ENCODE measurements at places on chromosomes 7 and 10.

- no peak for DNase-seq
Measured at GRCh38 chr10:110405380-110405779, 92.3 kb upstream of the DUSP5 start.

DNA sequence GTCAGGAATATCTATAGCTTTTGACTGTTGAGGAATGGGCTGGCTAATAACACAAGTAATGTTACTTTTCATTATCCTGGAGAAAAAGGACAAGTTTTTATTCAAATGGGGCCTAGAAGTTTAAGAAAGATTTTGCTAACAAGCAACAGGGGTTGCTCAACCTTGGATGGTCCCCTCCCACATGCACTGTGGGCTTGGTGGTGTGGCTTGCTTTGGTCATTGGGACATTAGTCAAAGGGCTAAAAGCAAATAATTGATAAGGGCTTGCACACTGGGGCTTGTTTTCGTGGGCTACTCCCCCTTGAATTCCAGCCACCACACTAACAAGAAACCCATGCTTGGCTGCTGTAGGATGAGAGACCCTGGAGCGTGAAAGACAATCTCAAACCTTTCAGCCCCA is 127.6 kb downstream of the JCAD start:
- no peak for DNase-seq

DNA sequence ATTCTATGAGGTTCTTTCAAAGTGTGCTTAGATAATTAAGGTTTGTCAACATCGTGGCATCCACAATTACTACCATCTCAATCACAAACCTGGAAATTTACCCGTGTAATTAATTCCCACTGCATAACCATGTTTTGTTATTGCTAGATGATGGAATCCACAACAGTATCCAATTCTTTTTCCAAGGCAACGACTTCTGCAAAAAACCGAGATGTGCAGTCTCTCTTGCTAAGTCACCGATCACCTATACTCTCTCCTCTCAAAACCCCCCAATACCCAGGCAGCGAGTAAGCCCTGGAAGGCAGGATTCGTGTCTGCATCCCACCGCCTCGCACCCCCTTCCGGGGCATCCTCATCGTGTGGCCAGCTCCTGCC is 678 bp upstream of the EIF4H start:
- DNase-seq: no peak

DNA sequence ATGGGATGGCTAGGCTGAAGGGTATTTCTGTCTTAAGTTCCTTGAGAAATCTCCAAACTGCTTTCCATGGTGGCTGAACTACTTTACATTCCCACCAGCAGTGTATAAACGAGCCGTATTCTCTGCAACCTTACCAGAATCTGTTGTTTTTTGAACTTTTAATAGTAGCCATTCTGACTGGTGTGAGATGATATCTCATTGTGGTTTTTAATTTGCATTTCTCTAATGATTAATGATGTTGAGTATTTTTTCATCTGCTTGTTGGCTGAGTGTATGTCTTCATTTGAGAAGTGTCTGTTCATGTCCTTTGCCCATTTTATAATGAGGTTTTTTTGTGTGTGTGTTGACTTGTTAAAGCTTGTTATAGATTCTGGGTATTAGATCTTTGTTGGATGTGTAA is 226.8 kb upstream of the IGFBP3 start:
- no peak for DNase-seq

- DNase-seq: no peak
Measured at GRCh38 chr7:147707926-147708325, 882.6 kb upstream of the C7orf33 start.

Measured in brain pericyte (primary cell).